ENCODE measurements at places on chromosomes 2 and 18. TPM values are rescaled to one million over a fixed set of nuclear protein-coding genes. Genes with fewer than 3 reads are reported as not detected.
A peak's percentile ranks its signal among the peaks of the same experiment; 100 is the strongest.

GRCh38 chr18:48940854-48941611 is 9.7 kb downstream of the SMAD7 start:
- DNase-seq: no peak

DNA sequence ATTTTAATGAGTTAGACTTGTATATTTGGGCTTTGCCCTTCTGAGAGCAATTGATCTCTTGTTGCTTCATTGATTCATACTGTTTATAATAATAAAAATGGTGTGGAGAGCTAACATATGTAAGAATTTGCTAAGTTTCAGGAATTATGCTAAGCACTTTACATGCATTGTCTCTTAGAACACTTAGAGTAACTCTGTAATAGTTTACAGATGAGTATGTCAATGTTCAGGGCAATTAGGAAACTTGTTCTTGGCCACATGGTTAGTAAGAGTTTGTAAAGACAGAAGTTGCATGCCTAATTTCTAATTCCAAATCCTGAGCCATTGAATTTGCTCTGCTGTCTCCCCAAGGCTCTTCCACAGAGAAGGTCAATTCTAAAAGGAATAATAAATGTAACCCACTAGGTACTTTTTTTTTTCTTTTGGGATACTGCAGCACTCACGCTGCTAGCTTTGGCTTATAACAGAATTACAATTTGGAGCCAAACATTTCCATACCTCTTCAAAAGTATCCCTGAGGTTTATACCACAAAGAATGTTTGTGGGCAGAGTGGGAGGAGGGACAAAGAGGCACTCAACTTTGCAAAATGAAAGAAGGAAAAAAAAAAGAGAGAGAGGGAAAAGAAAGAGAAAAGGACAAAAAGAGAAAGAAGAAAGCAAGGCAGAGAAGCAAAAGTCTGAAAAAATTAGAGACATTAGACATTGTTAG is 232.4 kb downstream of the CALCRL start:
- DNase-seq: no peak

DNA sequence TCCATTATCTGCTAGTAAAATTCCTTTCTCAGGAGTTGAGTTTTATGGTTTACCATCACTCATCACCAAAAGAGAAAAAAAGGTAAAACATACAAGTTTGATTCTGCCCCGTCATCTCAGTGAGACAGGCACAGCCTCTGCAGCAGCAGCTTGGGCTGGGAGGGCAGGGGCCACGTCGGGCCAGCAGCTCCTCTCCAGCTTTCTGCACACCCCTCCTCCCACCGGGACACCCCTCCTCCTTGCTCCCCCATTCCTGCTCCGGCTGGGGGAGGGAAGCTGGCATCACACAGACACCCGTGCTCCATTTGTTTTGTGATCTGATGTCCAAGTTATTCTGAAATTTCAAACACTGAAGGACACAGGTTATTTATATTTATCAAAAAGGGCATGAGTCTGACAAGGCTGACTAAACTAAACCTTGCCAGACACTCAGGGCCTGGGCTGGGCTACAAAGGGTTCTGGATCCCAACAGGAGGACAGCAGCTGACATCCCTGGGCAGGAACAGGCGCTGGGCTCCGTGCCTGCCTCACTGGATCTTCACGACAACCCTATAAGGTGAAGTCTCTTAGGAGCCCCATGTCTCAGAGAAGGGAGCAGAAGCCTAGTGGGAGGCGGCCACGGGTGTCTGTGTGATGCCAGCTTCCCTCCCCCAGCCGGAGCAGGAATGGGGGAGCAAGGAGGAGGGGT is 71.4 kb downstream of the HDAC4 start:
- peak; percentile 88 for DNase-seq

GRCh38 chr18:4068552-4069158 is 386.5 kb downstream of the DLGAP1 start:
- DNase-seq: no peak

DNA sequence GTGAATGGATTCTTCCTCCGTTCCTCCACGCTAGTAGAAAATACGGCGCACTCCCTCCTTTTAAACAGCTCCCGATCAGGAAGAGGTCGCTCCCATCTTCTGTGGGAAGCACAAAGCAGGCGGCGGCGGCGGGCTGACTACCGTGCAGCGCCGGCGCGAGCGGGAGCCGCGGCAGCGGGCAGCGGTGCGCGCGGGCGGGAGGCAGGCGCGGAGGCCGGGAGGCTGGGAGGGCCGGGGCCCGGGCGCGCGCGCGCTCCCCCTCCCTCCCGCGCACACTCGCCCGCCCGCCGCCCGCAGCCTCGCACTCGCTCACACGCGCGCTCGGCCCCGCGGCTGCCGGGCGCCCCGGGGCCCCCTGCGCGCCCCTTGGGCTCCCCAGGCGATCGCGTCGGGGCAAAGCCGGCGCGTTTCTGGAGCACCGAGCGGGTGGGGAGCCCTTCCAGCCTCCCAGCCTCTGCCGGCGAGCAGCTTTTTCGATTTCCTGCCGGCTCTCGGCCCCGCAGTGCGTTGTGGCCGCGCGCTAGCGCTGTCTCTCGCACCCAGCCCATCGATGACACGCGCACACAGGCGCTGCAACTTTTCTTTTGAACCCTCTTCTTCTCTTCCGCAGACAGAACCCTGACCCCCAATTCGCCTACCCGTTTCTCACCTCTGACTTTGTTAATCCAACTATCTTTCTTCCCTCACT is at the start of gene SLC8A1:
SLC8A1 (minus strand) TSS at position 173 of the 688 bp plus-strand sequence.
- peak; percentile 63 for DNase-seq

DNA sequence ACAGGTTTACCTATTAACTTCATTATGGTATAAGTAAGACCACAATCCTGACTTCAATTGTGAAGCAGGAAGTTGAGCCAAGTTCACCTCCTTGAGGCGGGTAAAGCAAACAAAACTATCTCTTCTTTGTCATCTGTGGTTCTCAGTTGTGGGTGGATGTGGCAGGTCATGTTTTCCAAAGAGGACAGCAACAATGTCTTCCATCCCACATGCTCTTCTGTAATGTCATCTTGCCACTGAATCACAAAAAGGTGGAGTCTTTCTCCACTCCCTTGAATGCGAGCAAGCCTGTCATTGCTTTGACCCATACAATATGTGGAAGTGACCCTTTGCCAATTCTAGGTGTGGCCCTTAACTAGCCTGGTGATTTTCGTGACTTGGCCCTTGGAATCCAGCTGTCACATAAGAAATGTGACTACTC is 98.7 kb downstream of the GRB14 start:
- DNase-seq: no peak

GRCh38 chr2:150567771-150568301 is 80.4 kb upstream of the RND3 start:
- DNase-seq: no peak

DNA sequence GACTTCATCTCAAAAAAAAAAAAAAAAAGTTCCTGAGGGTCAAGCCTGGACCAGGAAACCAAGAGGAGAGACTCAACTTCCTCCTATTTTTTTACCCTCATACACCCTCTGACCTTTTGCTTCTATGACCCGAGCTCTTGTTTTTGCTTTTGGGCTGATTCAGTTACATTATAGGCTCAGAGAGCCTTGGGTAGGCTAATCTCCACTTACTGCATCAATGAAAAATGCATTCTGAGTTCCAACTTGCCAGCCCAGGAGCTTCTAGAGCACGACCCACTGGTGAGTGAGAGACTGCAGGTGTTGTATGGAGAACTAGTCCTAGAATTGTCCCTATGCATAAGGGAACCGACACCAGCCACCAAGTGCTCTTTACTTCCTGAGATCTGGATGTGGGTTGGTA is 91.1 kb downstream of the CABLES1 start:
- DNase-seq: no peak

DNA sequence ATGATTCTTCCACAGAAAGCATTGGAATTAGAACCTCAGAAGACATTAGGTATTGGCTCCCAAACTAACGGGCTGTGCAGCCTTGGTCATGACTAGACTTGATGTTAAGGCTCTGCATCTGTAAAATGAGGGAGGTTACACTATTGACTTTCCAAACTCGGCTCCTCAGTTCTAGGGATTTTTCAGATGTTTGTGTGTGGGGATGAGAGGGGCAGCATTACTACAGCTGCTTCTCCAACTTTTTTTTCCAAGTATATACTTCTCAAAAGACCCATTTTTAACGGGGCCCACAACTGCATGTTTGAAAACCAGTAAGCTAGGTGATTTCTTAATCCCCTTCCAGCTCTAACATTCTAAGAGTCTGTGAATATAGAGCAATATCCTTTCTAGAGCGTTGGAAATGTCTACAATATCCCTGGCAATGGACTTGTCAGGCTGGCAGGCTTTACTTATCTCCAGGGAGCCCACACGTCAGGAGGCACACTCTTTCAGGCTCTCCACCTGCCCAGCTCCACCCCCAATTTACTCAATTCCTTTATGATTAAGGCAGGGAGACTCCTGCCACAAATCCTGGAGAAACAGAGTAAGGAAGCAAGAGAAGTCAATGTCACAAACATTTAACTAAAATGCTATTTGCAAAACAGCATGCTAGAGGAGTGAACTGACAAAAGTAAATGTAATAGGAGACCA is 844 bp upstream of the MPV17 start:
- DNase-seq: no peak

DNA sequence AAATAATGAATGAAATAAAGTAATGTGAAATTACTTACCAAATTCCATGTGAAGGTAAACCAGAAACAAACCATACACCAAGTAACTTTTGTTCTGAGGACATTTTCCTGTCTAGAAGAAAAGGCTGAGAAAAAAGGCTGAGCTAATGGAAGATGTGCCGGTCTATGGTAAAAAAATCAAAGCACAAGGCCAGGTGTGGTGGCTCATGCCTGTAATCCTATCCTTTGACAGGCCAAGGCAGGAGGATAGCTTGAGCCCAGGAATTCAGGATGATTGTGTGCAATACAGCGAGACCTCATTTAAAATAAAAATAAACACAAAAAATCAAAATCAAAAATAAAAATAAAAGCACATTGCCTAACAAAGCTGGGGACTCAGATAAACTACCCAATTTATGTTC is 6.7 kb downstream of the ORC4 start:
- no peak for DNase-seq

DNA sequence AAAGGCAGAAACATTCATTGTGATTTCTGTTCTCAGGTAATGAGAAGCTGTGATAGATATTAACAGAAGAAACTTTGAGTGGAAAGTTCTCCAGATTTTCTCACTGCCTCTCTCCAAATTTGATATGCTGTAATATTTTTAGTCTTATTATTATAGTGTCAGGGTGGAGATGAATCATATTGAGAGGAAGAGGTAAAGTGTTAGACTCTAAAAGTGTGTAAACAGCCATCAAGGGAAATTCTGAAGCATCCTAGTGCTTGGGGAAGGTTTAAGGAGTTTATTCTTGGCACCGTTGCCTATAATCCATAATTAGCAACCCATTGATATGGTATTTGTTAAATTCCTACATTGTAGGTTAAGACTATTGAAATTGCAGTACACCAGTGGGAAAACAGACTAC is 104.7 kb upstream of the NABP1 start:
- no peak for DNase-seq

GRCh38 chr2:233354500-233354924 is 218 bp downstream of the DGKD start:
- DNase-seq: no peak

- no peak for DNase-seq
These were observed 463.3 kb upstream of the CELF4 start for GRCh38 chr18:38028946-38029345.

DNA sequence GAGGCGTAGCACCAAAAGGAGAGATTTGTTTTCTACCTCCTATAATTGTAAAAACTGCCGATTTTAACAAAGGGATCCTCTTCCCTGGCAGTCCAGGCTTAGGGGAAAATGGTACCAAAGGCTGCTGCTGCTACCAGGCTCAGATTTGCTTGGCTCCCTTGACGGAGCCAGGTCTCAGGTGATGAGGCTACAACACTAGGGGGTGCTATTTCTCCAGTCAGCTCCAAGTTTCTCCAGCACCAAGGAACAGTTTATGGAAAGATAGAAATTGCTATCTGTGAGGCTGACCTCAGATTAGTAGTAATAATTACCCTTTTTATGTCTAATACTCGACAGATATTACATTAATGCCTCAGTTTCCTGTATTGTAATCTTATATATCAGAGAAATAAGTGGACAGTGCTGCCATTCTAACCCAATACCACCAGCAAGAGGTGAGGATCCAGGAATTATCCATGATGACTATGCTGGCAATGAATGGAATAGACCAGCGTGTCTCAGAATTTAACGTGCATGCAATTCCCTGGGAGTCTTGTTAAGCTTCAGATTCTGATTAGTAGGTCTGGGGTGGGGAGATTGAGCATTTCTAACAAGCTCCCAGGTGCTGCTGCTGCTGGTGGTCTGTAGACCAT is 111.3 kb downstream of the ESCO1 start:
- no peak for DNase-seq

- DNase-seq: no peak
These were observed 225.3 kb upstream of the PXDN start for GRCh38 chr2:1969701-1970015.

- DNase-seq: no peak
These were observed 139.2 kb upstream of the PDE1A start for GRCh38 chr2:182565911-182566567.

GRCh38 chr18:11324956-11325882 is 175.8 kb upstream of the PIEZO2 start:
- DNase-seq: no peak

- DNase-seq: peak; percentile 47
These were observed 28.0 kb upstream of the SMIM21 start for GRCh38 chr18:75455249-75456198.

- DNase-seq: no peak
These were observed 126.1 kb upstream of the NOL4 start for GRCh38 chr18:34350778-34351177.

INPP5D gene
- 4.6 TPM for total RNA-seq

PIK3C3 gene
- 26.5 TPM for total RNA-seq

UGT1A6 gene
- total RNA-seq: 0.32 TPM

UCN gene
- 0.59 TPM for total RNA-seq

ASB18 gene
- total RNA-seq: 4.5 TPM

TRIM43B gene
- total RNA-seq: not detected

RAD51AP2 gene
- total RNA-seq: 0.16 TPM

GCKR gene
- total RNA-seq: not detected

IL37 gene
- total RNA-seq: not detected
